CD4-positive, alpha-beta T cell treated with Interferon alpha-2 for 1 hour (primary cell): ENCODE measurements at places on chromosomes 11 and 22.

DNA sequence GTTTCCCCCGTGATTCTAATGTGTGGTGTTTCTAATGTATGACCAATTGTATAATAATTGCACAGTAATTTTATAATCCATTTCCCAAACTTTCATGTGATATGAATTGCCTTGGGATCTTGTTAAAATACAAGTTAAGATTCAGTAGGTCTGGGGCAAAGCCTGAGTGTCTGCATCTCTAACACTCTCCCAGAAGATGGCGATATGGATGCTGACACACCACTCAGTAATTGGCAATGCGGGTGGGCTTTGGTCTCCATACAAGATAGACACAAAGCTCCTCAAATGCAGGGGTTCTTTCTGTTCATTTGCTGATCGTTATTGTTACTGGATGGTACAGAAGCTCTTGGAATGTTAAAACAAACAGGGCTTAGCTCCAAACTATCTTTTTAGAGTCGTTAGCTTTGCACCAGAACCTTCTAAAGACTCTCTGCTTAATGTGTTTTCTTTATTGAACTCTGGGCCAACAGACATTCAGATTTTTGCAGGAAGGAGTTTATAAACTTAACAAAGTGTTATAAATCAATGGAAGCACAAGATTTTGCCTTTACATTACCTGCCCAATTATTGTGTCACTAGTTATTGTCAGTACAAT, 45.4 kb upstream of the ANO3 start:
- no peak for DNase-seq

DNA sequence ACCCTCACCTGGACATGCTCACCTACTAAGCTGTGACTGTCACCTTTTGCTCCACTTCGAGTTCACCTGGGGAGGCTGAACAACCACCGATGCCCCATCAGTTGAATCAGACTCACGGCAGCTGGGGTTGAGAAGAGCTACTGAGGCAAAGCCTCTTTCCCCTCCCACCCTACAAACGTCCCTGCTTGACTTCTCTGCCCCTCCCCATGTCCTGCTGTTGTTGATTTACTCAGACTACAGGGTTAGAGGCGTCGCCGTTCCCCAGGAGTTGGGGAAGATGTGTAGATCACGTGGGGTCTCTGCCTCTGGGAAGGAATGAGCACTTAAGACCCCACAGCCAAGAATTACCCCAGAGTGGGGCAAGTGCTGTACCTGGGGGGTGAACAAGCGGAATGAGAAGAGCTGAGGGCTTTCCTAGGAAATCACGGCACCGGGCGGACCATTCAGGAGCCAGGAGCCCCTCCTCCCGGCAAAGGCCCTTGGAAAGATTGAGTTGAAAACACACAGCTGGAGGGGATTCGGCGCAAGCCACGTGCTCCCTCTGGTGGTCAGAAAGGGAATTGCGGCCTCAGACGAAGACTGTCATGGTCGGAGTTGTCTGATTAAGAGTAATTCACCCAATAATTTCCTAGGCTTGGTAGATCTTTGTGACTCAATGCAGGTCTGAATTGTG, 7.0 kb downstream of the FXYD2 start:
- DNase-seq: peak; percentile 86

DNA sequence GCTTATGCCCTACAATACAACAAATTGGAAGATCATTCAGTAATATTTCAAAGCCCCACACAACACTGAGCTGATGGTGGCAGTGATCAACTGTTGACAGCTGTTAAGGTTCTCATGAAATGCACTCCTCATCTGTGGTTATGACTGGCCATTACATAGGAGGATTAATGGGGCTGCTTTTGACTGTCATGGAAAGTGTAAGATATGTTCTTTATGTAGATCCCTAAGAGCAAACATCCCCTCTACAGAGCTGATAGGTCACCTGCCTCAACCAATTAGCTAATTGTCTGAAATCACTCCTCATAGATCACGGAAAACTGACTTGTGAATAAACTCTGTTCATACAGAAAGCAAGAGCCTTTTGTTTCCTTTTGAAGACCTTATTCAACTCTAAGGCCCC, 78.1 kb downstream of the GAB2 start:
- DNase-seq: no peak

DNA sequence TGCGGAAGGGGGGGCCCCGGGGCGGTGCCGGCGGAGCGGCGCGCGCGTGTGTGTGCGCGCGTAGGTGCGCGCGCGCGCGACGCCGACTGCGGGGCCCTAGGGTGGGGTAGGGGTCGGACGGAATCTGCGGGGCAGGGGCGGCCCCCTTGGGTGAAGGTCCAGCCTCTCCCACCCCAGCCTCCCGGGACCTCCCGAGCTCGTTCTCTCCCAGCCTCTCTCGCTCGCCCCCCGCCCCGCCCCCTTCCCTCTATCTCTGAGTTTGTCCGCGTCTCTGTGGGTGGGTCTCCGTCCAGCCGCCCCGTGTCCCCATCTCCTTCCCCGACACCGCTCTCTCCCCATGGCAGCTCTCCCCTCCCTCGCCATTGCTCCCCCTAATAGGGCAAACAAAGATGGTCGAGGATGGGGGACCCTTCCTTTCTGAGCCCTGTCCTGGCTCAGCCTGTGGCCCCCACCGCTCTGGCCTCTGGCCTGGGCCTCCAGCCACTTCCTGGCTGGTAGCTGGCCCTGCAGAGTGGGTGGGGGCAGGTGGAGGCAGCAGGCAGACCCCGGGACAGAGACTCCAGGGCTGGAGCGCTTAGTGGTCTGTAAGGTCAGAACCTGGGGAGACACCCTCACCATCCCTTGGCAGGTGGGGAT, 33.0 kb upstream of the PRR5 start:
- DNase-seq: no peak

DNA sequence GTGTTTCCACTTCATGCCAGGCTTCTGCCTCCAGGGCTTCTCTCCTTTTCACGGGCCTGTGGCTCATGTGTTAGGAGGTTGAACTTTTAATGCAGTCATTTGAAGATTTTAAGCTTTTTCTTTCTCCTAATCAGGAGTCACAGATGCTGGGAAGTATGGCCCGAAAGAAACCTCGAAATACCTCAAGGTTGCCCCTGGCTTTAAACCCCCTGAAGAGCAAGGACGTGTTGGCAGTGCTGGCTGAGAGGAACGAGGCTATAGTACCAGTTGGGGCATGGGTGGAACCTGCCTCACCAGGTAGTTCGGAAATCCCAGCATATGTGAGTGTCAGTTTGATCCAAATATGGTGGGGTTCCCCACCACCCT, 571 bp downstream of the CCDC15 start:
- no peak for DNase-seq
